ENCODE measurements at places on chromosomes 5 and 9. TPM values are rescaled to one million over a fixed set of nuclear protein-coding genes. Genes with fewer than 3 reads are reported as not detected.
A peak's percentile ranks its signal among the peaks of the same experiment; 100 is the strongest.

Gene PLPP7
- 0.17 TPM for total RNA-seq

Gene TLX3
- total RNA-seq, result not detected

Gene SLC6A18
- total RNA-seq, result not detected

Gene SLC2A6
- total RNA-seq, result 3.4 TPM

Gene NTRK2
- total RNA-seq, result 1.6 TPM

Gene IRX4
- not detected for total RNA-seq

Gene TMEM174
- not detected for total RNA-seq

DNA sequence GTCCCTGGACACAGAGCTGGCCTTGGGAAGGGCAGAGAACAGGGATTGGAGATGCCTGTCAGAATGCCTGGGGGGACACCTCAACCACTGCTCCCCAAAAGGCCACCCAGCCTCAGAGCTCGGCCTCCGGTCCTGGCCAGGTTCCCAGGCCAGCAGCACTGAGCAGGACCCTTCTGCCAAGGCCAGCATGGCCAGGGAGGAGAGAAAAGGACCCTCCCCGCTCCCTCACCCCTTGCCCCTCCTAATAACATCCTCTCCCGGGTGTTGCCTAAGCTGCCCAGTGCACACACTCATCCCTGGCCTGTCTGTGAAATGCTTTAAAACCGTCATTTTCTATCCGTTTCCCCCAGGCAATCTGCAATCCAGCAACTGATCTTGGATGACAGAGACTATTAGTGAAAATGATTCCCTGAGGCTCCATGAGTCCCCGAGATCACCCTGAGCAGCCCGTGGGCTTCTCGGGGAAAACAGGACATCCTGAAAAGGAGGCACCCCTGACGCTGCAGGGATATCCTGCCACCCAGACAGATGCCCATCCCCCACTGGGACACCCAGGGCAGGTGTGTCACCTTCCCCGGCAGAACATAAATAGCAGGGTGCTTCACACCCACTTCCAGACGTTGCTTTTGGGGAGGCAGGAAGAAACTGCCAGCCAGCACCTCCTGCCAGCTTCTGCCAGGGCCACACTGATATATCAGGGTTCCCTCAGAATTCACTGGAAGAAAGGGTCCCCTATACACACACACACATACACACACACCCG lies 75.3 kb downstream of the ADAMTS2 start:
- no peak for DNase-seq
- no peak overlapping the region for H3K4me3 ChIP-seq
- no peaks in the 10 kb centered on the region for H3K4me1 ChIP-seq
- no peak overlapping the region for H3K27ac ChIP-seq

- no peak overlapping the region for H3K27ac ChIP-seq
- no peaks in the 10 kb centered on the region for H3K36me3 ChIP-seq
- no peak for DNase-seq
- no peaks in the 10 kb centered on the region for H3K27me3 ChIP-seq
These were observed 229.0 kb downstream of the TSSK1B start for GRCh38 chr5:113205807-113206206.

- no peak for DNase-seq
- H3K36me3 ChIP-seq, result peaks cover 4% of the 10 kb centered on the region
- H3K27me3 ChIP-seq, result peaks cover 63% of the 10 kb centered on the region
- H3K4me3 ChIP-seq, result peak overlapping the region; percentile 50
These were observed 1.6 kb upstream of the FOXD1 start for GRCh38 chr5:73450137-73450536.

DNA sequence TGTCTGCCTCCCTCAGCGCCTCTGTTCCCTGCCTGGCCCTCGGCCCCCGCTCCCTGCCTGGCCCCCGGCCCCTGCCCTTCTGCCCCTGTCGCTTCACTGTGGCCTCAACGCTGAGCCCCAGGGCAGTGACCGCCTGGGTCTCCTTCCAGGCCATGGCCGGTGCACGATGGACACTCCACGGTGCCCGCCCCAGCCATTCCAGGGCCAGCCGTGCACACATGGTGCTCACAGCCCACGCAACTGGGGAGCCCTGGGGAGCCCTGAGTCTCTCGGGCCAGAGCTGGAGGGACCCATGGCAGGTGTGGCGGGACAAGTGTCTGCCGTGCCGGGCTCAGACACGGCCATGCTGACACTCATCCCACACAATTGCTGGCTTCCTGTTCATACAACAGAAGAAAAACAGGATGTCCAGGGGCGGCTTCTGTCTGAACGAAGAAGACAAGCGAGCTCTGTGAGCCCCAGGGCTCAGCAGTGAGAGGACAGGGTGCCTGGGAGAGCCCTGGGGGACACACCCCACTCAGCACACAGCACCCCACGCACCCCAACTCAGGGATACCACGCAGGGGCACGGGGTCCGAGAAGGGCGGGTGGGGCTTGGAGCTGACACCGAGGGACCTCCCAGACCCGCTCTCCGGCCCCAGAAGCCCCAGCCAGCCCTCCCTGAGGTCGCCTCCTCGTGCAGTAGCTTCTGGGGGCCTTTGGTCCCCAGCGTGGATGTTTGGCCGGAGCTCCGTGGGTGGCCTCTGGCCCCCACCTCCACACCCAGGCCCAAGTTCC lies 35.7 kb downstream of the EXD3 start:
- peak overlapping the region; percentile 69 for H3K4me3 ChIP-seq
- H3K27me3 ChIP-seq, result no peaks in the 10 kb centered on the region
- no peak overlapping the region for H3K27ac ChIP-seq
- peaks cover 7% of the 10 kb centered on the region for H3K4me1 ChIP-seq
- DNase-seq, result no peak

- H3K27ac ChIP-seq, result no peak overlapping the region
- H3K4me1 ChIP-seq, result peaks cover 20% of the 10 kb centered on the region
- no peak overlapping the region for H3K4me3 ChIP-seq
- DNase-seq, result no peak
- H3K36me3 ChIP-seq, result peaks cover 2% of the 10 kb centered on the region
- H3K27me3 ChIP-seq, result no peaks in the 10 kb centered on the region
These were observed 32.1 kb downstream of the ARL15 start for GRCh38 chr5:54278036-54278830.

- no peaks in the 10 kb centered on the region for H3K27me3 ChIP-seq
- H3K4me1 ChIP-seq, result peaks cover 6% of the 10 kb centered on the region
- H3K27ac ChIP-seq, result no peak overlapping the region
- H3K4me3 ChIP-seq, result no peak overlapping the region
These were observed 50.0 kb downstream of the HRH2 start for GRCh38 chr5:175707751-175708375.

- no peak overlapping the region for H3K27ac ChIP-seq
- H3K4me3 ChIP-seq, result no peak overlapping the region
- peaks cover 86% of the 10 kb centered on the region for H3K27me3 ChIP-seq
- H3K4me1 ChIP-seq, result peaks cover 7% of the 10 kb centered on the region
- DNase-seq, result no peak
- H3K36me3 ChIP-seq, result peaks cover 3% of the 10 kb centered on the region
These were observed 9.6 kb upstream of the DMRT3 start for GRCh38 chr9:966870-967269.

DNA sequence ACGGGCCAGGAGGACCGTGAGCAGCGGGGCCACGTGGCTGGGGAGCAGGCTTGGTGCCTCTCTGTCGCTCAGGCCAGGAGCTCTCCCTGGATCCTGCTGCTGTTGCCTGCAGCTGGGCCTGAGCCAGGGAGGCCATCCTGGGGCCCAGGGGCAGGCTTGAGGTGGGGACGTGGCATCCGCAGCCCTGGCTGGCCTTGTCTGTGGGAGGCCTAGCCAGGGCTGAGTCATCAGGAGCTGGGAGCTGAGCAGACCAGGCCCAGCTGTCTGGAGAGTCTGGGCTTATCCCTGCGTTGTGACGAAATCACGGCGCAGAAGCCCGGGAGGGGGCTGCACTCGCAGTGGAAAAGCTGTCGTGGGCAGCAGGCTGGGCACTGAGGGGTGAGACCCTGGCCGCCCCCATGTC lies 138.8 kb upstream of the COL5A1 start:
- H3K36me3 ChIP-seq, result peaks cover 2% of the 10 kb centered on the region
- peaks cover 31% of the 10 kb centered on the region for H3K27me3 ChIP-seq
- no peak overlapping the region for H3K27ac ChIP-seq
- DNase-seq, result no peak

- no peak overlapping the region for H3K4me3 ChIP-seq
- no peak overlapping the region for H3K27ac ChIP-seq
- no peak for DNase-seq
- H3K36me3 ChIP-seq, result no peaks in the 10 kb centered on the region
- peaks cover 71% of the 10 kb centered on the region for H3K27me3 ChIP-seq
These were observed 132.6 kb upstream of the IRX4 start for GRCh38 chr5:2015124-2015848.

DNA sequence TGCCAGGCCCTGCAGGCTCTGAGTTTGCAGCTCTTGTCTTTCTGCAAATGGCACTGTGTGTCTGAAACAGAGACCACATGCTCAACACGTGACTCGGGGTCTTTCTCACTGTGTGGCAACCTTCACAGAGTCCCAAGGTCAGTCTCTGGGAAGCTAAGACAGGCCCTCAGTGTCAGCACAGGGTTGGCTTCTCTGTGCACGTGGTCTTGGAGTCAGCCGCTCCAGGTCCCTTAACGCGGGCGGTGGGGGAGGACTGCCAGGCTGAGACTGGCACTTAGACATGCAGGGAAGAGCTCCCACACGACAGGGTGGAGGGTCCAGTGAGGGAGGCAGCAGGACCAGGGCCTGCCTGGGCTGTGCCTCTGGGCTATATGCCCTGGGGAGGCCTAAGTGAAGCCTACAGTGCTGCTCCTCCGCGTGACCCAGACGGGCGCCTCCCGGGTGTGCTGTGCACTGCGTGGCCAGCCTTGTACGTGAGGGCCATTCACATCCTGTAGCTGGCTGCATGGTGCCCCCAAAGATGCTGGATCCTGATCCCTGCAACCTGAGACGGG lies 76.8 kb downstream of the ADAMTS2 start:
- H3K36me3 ChIP-seq, result no peaks in the 10 kb centered on the region
- no peak overlapping the region for H3K27ac ChIP-seq
- no peak for DNase-seq
- peaks cover 20% of the 10 kb centered on the region for H3K27me3 ChIP-seq
- no peak overlapping the region for H3K4me3 ChIP-seq

DNA sequence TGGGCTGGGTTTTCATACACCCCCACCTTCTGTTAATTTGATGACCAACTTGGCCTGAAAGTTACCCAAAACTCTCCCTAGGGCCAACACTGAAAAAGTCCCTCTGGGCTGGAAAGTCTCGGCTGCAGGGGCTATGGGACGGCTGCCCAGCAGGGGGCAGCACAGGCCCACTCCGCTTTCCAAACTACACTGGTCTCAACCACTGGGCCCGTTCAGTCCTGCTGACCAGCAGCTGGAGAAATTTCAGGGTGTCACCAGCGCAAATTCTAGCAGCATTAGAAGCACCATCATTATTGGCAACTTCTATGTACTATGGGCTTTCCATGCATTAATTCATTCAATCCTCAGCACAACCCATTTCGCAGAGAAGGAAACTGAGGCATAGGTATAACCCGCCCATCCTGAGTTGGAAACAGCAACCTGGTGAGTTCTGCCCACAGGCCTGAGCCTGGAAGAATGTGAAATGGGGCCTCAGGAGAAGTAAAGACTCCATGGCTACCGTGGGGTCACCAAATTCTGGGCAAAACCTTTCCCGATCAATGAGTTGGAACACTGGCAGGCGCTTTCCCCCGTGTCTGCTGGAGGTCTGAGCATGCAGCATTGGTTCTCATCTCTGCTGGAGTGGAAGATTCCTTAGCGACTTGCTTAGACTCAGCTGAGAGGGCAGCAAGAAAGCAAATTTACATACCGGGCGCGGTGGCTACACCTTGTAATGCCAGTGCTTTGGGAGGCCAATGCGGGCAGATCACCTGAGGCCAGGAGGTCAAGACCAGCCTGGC lies 9.7 kb downstream of the ORM2 start:
- H3K27me3 ChIP-seq, result no peaks in the 10 kb centered on the region
- peak overlapping the region; percentile 14 for H3K27ac ChIP-seq
- no peak overlapping the region for H3K4me3 ChIP-seq
- no peak for DNase-seq
- peaks cover 11% of the 10 kb centered on the region for H3K4me1 ChIP-seq

DNA sequence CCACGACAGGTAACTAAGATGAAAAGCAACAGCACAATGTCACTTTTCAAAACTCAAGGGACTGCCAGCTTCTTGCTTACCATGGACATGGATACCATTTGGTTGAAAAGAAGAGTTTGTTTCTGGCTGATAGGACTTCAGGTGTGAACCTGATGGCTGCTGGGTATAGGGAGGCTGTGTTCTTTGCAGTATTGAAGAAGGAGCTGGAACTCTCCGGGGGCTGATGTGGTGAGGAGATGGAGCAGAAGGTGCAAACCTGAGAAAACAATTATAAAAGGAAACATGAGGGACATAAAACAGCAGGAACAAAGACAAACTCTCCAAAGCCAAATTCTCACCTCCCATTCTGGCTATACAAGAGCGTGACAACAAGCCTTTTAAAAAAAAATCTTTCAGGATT lies 330.1 kb upstream of the RFX3 start:
- H3K27me3 ChIP-seq, result peaks cover 31% of the 10 kb centered on the region
- H3K27ac ChIP-seq, result no peak overlapping the region
- DNase-seq, result no peak
- H3K36me3 ChIP-seq, result peaks cover 4% of the 10 kb centered on the region
- H3K4me3 ChIP-seq, result no peak overlapping the region

DNA sequence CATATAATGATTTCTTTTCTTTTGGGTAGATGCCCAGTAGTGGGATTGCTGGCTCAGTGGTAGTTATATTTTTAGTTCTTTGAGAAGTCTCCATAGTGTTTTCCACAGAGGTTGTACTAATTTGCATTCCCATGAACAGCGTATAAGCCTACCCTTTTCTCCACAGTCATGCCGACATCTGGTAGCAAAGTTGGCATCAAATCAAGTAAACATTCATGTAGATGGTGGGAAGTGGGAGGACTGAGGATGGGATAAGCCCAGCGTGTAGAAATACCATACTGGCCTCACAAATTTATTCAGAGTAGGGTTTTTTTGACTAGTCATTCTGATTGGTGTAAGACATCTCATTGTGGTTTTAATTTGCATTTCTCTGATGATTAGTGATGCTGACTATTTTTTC lies 115.4 kb downstream of the EGFLAM start:
- H3K27ac ChIP-seq, result no peak overlapping the region
- H3K4me1 ChIP-seq, result peaks cover 7% of the 10 kb centered on the region
- peaks cover 4% of the 10 kb centered on the region for H3K36me3 ChIP-seq

GRCh38 chr5:175746851-175747250 lies 89.0 kb downstream of the HRH2 start:
- peaks cover 2% of the 10 kb centered on the region for H3K36me3 ChIP-seq
- H3K4me1 ChIP-seq, result peaks cover 2% of the 10 kb centered on the region
- no peak overlapping the region for H3K4me3 ChIP-seq
- H3K27me3 ChIP-seq, result peaks cover 63% of the 10 kb centered on the region
- no peak overlapping the region for H3K27ac ChIP-seq
